Midbrain (tissue), 1 donor: ENCODE measurements at places on chromosomes 7 and 10.
A peak's percentile ranks its signal among the peaks of the same experiment; 100 is the strongest.

- DNase-seq: no peak
Measured at GRCh38 chr7:64877714-64878610, 25.1 kb upstream of the ZNF273 start.

DNA sequence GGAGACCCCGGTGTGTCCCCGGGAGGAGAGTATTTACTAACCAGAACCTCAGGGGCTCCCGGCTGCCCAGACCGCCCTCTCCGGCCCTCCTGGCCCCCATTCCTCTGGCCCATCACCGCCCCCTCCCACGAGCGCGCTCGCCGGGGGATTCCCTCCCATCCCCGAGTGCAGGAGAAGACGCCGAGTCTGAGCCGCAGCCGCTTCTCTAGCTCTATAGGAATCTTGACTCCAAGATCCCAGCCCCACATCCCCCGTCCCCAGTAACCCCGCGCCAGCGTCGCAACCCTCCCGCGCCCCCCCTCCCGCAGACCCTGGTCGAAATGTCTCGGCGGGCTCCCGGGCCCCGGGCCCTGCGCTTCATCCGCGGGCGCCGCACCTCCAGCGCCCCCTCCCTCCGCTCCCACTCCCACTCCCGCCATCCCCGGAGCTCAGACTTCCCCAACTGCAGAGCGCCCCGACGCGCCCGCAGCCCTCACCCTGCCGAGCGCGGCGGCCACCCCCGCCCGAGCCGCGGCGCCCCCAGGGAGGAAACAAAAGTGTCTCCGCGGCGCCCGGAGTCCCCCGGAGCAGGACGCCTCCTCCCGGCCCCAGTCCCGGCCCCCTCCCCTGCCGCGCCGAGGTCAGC, 541 bp downstream of the ELMO1 start:
- no peak for DNase-seq

DNA sequence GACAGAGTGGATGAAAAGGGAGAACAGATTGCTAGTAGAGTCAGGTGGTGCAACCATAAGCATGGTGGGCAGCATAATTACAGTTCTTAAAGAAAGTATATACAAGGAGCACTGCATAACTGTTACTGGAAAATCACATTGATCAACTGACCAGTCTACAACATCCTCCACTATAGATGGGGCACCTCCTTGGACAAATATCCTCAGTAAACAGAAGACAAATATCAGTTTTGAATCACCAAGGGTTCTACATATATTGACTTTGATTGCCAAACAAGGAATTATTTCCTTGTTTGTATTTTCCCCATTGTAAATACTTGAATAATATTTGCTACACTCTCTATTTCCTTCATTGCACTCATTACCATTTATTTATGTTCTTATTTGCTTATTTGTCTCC, 17.6 kb upstream of the CRPPA start:
- no peak for DNase-seq

DNA sequence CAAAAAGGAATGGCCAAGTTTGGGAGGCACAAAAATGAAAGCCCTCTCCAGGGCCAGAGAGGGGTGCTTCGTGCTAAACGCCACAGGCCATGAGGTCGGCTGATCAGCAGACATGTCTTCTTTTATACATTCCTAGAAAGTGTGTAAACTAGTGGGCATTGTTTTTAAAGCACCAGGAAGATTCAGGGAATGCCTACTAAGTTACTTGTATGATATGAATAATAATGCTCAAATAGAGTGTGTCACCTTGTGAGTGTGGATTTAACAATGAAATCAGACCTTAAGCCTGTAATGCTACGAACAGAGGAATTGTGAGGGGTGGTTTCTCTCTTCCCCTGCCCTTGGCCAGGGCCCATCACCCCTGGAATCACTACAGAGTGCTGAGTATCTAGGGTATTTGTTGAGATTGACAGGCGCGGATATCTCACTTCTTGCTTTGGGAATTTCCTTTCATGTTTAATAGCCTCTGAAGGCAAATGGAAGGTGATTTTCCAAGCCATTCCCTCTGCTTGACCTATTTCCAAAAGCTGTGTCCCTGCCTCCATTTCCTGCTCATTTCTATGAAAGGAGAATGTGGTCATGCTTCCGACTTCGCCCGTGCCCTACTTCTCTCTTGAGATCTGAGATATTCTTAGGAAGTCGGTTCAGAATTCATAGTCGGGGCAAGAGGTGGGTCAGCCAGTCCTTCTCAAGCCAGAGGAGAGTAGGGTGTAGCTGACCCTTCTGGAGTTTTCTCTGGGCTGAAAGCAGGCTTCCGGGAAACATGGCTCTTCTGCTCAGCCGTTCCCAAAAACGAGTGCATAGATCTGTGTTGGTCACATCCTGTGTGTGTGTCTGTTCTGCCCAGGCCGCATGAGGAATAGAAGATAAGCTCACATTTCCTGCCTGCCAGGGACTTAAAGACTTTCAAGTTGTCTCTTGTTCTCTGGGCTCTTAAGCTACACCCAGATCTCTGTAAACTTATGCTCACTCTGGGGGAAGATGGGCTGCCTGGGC, 167.8 kb upstream of the ITGB1 start:
- no peak for DNase-seq

- DNase-seq: no peak
Measured at GRCh38 chr7:129434675-129435318, 565 bp downstream of the STRIP2 start.

GRCh38 chr10:19891429-19891828, 75.2 kb downstream of the PLXDC2 start:
- no peak for DNase-seq

DNA sequence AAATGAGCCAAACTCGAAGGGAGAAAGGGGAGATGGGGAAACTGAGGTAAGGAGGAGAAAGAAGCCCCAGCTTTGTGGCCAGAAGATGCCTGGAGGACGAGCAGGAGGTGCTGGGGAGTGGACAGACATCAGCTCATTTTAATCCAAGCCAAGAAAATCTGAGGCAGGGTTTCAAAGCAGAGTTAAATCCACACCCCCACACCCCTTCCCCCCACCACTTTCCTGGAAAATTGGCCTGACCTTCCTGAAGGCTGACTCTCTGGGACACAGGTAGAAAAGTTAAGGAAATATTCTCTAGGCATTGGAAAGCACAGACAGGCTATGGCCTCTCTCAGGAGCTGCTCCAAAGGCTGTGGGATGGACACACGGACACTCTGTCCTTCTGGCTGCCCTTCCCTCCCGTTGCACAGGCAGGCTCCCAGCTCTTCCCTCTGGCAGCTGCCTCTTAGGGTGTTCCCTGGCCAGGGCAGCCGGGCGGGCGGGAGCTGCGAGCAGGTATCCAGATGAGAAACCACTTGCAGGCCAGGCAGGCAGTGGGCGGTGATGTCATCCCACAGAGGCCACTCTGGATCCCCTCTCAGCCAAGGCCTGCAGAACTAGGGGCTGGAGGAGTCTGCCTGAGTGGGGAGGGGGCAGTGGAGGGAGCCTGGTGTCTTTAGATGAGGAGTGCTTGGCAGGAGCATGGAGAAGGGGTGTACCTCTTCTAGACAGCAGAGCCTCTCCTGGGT, 171.8 kb downstream of the NEURL1 start:
- no peak for DNase-seq

GRCh38 chr7:130356876-130357611, 12.4 kb downstream of the CPA5 start:
- no peak for DNase-seq

- no peak for DNase-seq
Measured at GRCh38 chr10:112815269-112816032, 134.6 kb upstream of the TCF7L2 start.

DNA sequence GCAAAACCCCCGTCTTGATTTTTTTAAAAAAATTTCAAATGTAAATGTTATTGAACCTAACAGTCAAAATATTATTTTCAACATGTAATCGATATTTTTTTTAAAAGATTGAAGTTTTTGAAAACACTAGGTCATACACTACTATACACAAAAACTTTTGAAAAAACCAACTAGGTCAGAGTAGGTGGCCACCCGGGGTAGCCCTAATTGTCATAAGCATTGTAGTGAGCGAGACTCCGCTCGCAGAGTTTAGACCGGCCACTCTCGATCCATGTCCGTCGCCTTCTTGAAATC, 417 bp downstream of the RFC2 start:
- no peak for DNase-seq

GRCh38 chr7:36305648-36306047, 84.0 kb upstream of the ANLN start:
- DNase-seq: no peak

- no peak for DNase-seq
Measured at GRCh38 chr10:132965411-132966057, 23.2 kb upstream of the CFAP46 start.

DNA sequence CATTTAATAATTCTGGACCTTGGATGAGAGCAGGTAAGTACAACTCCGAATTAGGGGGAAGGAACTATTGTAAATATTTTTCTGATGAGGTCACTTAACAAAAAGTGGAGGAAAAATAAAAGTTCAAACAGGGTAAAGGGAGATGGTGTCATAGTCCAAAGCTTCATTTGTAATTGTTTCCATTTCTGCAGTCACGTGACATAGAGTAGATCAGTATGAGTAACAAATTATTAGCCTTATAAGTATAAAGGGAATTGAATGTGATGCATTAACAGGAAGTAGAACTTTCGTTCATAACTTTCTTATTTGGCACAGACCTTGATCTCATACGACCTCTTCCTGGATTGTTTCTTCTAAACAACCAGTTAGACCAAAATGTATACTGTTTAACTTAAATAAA, 347.2 kb upstream of the TPK1 start:
- no peak for DNase-seq

DNA sequence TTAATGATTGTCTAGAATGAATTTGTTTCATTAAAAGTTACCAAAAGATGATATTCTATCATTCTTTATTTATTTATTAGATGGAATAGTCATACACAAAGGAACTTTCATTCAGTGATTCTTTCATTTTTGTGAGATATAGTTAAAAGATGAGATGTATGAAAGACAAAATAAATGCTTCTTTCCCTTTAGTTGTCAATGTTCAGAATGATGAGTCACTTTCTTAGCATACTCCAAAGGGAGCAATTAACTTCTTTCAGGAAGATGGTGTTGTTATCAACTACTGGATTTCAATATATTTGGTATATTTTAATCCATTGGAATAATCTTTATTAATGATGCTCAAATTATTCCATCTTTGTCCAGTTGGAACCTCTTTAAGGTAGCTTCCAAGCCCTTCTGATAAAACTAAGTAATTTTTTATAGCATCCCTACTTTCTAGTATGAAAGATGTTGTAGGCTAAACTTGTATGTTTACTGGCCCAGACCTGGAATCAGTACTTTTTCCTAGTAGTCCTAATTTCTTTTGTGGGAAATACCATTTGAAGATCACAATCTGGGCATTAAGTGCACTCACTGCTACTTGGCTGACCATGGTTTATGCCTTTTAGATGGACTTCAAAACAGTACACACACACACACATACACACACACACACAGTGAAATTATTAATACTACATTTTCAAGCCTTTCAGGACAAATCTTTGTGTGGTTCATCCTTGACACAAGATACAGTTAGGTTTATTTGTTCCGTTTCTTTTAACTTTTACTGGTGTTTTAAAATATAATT, 2.5 kb downstream of the GIMAP7 start:
- DNase-seq: no peak

- DNase-seq: no peak
Measured at GRCh38 chr10:8036506-8037198, 17.8 kb upstream of the GATA3 start.

DNA sequence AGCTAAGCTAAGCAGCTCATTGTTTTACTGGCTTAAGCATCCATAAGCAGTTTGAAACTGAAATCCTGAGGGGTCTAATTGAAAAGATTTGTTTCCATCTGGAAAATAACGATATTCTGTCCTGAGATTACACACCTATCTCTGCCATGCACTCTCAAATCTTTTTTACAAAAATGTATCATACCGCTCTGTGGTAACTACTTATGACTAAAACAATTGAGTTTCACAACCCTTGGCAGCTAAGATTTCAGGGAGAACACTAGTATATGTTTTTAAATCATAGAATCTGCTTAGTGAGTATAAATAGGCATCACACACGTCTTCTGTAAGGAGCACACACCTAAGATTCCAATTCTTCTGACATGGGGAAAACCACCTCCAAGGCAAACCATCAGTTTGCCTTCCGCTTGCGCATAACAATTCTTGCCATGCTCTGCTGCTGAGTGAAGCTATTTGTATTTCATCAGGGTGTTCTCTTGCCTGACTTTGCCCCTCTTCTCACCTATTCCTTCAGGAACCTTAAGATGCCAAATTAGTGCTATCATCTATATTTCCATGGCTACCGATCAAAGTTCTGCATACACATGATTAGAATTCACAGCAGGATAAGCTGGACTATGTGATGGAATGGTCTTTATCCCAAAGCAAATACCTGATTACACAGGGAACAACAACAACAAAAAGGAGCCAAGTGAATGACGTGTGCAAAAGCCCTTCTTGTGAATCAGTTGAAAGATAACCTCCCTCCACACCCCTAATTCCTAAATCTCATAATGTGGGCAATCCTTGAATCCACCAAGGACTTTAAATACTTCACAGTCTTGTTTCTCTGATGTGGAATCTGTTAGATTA, 40.9 kb downstream of the PRPF18 start:
- DNase-seq: no peak

GRCh38 chr10:117544711-117545140, 2.2 kb downstream of the EMX2 start:
- no peak for DNase-seq

DNA sequence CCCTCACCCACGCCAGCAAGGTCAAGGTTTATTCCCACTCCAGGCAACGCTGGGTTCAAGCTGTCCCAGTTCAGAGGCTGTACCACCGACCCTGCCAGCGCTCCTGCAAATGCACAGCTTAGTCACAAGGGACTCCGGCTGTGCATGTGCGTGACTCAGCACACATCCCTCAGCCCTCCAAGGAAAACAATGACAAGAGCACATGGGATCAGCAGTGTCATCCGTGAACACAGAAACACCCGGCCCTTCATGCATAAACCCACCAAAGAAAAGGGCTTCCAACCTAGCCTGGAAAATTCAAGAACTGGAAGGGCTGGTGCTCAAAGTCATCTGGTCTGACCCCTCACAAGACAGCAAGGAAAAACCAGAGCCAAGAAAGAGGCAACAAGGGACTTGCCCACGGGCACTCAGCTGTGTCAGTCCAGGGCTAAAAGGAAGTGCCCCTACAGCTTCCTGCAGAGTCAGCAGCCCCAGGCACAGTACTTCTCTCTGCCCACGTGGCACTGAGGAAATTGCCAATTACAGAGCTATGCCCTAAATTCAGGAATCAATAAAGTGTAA, 106.1 kb downstream of the KCNMA1 start:
- DNase-seq: peak; percentile 20

GRCh38 chr7:37495574-37496184, 47.0 kb upstream of the ELMO1 start:
- DNase-seq: peak; percentile 69
